Urinary bladder (tissue), 4 donors: ENCODE measurements at places on chromosomes 1 and 21. TPM values are rescaled to one million over a fixed set of nuclear protein-coding genes. Genes with fewer than 3 reads are reported as not detected.

Gene KPRP
- not detected for total RNA-seq

Gene COL11A1
- total RNA-seq = 76.5 TPM

- DNase-seq = no peak
These were observed 199.7 kb downstream of the TBX15 start for GRCh38 chr1:118788463-118788862.

DNA sequence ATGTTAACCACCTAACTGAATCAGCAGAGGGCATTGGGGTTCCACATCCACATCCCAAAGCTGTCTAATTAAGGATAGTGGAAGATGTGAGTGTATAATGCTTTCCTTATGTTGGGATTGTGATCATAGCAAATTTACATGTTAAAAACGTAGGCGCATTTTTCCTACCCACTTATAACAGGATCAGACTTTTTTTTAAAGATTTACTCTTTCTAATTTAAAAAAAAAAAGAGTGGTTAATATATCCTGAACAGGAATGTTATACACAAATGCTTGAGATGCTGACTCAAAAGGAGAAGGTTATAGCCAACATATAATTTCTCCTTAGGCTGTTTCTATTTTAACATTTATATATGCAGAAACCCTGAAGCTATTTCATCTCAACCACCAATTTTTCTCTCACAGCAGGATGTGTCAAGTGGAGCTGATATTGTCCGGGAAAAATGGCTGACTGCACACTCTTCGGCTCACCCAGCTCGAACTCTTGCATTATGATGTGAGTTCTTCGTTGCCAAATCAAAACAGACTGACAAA, 40.3 kb downstream of the RGS5 start:
- DNase-seq = no peak

Gene RNF186
- not detected for total RNA-seq

DNA sequence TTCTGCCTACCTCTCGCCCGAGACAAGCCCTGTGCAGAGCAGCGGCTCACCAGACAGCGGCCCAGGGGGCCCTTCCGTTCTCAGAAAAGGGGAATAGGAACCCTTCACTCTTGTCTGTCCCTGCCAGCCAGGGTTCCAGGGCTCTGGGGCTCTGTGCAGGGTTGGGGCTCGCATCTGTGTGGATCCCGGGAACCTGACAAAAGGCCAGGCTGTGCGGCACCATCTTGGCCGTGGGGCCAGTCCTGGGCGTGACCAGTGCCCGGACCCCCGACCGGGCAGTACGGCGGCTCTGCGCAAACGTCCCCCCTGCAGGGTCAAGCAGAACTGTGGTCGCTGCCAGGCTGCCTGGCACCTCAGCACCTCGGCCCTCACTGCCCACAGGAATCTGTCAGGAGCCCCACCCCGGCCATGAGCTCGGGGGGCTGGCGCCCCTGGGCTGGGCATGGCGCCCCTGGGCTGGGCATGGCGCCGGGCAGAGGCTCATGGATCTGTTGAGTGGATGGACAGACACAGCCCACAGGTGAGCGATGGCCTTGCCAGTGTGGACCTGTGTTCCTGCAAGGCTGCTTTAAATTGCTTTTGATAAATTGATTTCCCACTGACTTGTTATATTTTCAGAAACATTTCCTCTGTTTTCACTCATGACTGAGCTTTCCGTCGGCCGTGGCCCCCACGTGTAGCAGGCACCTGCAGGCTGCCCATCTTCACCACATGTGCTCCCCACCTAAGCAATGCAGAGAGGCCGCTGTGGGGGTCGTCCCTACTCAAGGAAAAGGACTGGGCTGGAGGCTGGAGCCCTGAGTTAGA, 59.0 kb downstream of the SLX9 start:
- DNase-seq = no peak

GRCh38 chr1:118116909-118117308, 68.1 kb downstream of the SPAG17 start:
- DNase-seq = no peak

Gene DNM3
- 11.7 TPM for total RNA-seq

Gene CD84
- total RNA-seq = 5.3 TPM

DNA sequence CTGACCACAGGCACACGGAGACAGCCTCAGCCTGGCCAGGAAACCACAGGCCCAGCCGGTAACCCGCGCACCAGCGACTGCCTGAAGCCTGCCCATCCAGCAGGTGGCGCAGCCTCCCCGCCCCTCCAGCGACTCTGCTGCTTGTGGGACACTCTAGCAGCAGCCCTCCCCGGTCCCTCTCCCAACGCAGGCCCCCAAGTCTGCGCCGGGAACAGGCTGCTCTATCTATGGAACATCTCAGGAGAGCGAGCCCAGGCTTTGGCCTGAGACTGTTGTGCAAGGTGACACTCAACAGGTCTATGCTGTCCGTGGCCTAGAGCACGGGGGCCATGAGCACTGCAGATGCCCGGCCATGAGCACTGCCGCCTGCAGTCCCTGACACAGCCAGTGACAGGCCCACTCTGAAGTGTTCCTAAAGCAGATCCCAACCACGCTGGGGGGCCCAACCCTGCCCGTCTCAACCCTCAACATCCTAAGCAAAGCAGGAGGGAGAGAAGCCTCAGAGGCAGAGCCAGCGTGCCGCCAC, 28.4 kb downstream of the WDR4 start:
- DNase-seq = no peak

GRCh38 chr1:93671099-93671621, 10.5 kb downstream of the BCAR3 start:
- no peak for DNase-seq

DNA sequence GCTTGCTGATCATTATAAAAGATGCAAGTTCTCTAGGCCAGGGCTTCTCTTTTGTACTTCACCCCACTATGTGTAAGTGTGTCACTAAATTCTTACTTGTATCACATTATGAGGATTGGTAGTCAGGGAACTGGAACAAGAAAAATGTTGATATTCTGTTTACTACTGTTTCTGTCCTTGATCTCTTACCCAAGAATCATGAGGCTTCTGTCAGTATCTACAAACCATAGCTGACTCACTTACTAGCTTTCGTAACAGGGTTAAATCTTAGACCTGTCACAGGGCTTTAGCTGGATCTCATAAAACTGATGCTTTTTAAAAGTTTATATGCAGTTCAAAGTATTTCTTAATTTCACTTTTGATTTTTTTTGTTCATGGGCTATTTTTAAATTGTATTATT, 681.2 kb downstream of the PLPP3 start:
- DNase-seq = no peak

DNA sequence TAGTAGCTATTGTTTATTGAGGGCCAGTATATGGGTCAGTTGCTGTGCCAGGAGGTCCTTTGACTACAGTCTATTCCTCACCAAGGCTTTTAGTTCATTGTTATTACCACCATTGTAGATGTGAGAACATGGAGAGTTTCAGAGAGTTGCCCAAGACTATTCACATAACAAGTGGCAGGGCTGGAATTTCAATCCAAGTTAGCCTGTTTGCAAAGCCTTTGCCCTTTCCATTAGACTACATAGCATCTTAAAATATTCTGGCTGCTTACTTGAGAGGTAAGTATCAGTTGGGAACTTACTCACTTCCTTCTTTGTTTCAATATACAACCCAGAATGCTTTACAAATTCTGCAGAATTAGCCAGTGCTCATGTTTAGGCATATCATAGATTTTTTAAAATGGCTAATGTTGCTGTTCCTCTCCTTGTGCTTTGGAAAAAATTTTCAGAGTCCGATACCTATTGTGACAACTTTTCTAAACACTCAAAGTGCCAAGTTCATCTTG, 141.2 kb downstream of the FGGY start:
- DNase-seq = no peak

Gene OR10K1
- total RNA-seq = not detected

Gene LAMC2
- 4.3 TPM for total RNA-seq

DNA sequence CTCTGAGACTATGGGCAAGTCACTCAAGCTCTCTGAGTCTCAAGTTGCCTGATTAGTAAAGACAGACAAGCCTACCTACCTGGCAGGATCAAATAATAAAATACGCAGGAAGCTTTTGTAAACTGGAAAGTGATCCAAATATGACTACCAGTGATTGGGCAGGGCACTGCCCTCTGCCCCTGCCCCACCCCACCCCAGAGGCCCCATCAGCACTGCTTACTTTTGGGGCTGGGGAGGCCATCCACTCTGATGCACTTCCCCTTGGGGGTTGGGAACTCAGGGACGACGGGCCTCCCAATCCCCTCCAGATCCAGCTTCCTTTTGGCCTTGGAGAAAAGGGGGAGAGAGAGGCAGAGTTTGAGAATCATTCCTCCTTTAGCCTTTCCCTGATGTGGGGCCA, 6.9 kb downstream of the E2F2 start:
- no peak for DNase-seq

- no peak for DNase-seq
These were observed 7.8 kb downstream of the ERI3 start for GRCh38 chr1:44347280-44347679.

Gene SLAMF7
- total RNA-seq = 1.6 TPM

DNA sequence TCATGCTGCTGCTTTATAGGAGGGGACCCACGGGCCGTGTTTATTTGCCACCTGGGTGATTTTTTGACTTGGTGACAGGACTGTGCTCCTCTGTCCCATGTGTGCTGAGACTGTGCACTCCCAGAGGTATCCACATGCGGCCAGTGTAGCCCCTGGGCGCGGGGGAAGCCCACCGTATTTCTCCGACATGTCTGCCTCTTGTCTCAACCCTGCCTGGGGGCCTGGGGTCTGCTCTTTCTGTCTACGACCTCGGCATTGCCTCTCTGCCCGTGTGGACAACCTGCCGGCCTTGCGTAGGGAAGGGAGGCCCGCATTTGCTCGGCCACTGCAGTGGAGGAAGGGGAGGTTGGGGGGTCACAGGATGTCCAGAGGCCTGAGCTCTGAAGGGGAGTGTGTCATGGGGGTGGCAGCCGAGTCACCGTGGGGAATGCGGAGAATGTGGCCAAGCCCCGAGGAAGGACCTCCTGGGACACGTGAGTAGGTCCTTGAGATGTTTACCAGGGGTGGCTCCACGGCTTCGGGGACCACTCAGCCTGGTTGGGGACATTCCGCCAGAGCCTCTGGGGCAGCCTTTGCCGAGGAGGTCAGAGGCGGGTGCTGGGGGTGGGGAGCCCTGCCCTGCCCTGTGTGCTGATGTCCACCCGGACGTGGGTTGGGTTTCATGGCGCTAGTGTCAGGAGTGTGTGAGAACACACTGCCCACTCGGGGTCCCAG, 11.0 kb downstream of the PRKCZ start:
- DNase-seq = no peak

Gene TNN
- 2.2 TPM for total RNA-seq

Gene OR2L13
- total RNA-seq = not detected

Gene CRTC2
- total RNA-seq = 4.3 TPM

DNA sequence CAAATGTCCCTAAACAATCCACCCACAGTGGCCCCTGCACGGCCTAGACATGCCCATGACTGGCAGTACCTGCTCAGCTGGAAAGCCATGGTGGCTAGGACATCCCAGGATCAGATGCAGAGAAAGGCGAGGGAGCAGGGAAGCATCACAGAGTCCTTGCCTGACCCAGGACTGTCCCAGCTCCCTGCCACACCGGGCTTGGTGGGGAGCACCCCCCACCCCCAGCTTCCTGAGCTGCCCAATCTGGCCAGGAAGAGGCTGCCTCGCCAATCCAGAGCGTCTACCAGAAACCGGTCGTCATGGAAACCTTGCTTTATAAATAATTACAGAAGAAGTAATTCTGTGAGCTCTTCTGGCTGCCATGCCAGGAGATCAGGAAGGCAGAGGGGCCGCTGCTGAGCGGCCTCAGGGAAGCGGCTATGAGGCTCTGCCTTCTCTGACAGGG, 34.8 kb downstream of the ACOT7 start:
- no peak for DNase-seq

DNA sequence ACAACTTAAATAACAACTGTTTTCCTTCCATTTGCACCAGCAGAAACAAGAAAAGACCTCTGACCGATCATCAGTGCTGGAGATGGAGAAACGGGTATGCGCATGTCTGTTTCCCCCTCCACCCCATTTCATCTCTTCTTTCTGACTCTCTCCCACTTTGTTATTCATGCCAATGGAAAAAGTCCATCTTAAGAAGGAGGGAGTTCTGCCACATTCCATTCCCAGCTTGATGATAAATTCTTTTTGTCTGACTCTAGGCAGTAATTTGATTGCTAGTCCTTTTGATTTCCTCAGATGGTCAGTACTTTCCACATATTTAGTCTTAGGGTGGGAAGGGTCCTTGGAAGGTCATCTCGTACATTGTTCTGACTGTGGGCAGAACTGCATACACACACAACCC, 142.5 kb downstream of the SYT2 start:
- no peak for DNase-seq

Gene FCGR3B
- total RNA-seq = 1.2 TPM

Gene GABRD
- total RNA-seq = 0.95 TPM

- no peak for DNase-seq
These were observed 94.5 kb downstream of the ROR1 start for GRCh38 chr1:63868268-63868781.

Gene RBM11
- 0.85 TPM for total RNA-seq

DNA sequence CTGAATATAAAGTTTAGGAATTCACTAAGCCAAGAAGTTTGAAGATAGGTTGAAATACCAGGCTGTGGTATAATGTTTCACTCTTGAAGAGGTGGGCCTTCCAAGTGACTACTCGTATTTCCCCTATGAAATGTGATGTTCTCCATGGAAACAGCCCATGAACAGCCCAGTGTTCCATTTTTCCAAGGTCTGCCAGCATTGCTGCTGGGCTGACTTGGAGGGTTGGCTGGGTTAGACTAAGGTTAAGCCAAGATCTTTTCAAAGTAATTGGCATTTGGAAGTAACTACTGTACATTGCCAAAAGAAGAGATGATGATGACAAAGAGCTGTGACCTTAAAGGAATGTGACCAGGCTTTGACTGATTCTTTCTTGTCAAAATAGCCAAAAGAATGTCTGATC, 73.8 kb downstream of the RPE65 start:
- DNase-seq = no peak

Gene EDN2
- 0.32 TPM for total RNA-seq

Gene PAQR7
- total RNA-seq = 10.4 TPM

DNA sequence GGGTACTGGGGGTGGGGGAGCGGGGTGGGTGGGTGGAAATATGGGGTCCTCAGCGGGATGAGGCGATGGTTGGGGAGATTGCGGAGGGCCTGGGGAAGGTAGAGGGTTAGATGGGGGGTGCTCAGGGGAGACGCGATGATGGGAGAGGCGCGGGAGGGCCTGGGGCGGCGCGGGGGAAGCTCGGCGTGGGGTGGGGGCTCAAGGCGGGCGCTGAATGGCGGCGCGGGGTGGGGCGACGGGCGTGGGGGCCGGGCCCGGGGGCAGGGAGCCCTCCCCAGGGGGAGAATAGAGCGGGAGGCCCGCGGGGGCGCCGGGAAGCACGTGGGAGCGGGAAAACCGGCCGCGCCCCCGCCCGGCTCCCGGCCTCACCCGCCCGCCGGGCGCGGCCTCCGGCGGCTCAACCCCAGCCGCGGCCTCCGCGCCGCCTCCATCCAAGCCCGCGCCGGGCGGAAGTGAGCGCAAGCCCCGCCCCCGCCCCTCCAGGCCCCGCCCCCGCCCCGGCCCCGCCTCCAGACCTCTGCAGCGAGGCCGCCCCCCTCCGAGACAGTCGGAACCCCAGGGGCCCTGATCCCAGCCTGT, at the start of gene FAAP20:
TSS of gene FAAP20 (minus strand) at position 454 of the 579 bp plus-strand sequence. CDS start at position 431, 23 bp downstream.
- DNase-seq = no peak

- DNase-seq = no peak
These were observed 297.2 kb upstream of the PLXNA2 start for GRCh38 chr1:208541225-208541855.

Gene ZNF593OS
- not detected for total RNA-seq
